ENCODE measurements at places on chromosomes 1 and 21.
A peak's percentile ranks its signal among the peaks of the same experiment; 100 is the strongest.

DNA sequence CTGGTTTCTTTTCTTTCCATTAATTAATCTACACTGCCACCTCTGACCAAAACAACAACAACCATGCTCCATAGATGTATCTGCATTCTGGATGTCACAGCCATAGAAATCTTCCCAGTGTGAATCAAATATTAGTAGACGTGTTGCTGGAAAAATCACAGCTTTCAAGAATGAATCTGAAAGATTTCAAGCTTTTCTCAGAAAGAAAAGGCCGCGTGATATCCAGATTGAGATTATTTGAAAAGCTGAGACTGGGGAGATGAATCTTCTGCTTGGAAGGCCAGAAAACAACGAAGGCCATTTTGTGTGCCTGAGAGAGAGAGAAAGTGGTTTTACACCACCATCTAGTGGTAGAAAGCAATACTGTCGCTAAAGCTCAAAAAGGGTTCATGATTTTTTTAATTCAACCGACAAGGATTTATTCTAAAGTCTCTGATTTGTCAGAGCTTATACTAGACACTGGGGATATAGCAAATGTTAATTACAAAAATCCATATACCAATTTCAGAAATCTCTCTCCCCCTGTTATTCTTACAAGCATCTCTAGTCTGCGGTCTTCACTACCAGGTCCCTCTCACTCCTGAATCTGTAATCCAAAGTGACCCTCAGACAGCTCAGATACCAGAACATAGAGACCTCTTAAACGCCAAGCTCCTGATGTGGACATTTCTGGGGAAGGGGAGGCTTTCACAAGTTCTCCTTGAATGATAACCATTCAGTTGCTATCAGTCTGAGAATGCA, 87.5 kb upstream of the SGIP1 start:
- DNase-seq: peak; percentile 75

- DNase-seq: no peak
These were observed 22.1 kb upstream of the IL10 start for GRCh38 chr1:206794294-206794908.

- peak; percentile 52 for DNase-seq
These were observed at the start of gene GOLT1A for GRCh38 chr1:204213668-204214662. Gene GOLT1A, minus strand, starts transcription at chr1:204213988. Its CDS starts 82 bp downstream, at chr1:204213906.

- no peak for DNase-seq
These were observed 11.4 kb downstream of the MROH7 start for GRCh38 chr1:54653036-54653435.

GRCh38 chr1:43538143-43538487, 7.4 kb downstream of the PTPRF start:
- no peak for DNase-seq

DNA sequence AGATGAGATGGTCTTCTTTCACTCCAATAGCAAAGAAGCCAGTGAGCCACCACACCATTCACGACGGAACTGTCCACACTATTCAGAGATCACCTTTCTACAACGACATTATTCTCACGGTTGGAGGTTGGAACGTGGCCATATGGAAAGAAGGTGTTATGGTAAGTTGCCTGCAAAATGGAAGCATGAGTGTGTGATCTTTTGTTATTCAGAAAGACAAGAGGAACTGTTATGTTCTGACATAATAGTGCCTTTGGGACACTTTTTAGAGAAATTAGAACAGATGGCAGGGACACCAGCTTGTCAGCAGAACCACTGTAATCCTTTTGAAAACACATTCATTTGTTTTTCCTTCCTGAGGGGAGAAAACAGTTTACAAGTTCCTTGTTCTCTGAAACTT, 75.8 kb upstream of the MCOLN3 start:
- no peak for DNase-seq

DNA sequence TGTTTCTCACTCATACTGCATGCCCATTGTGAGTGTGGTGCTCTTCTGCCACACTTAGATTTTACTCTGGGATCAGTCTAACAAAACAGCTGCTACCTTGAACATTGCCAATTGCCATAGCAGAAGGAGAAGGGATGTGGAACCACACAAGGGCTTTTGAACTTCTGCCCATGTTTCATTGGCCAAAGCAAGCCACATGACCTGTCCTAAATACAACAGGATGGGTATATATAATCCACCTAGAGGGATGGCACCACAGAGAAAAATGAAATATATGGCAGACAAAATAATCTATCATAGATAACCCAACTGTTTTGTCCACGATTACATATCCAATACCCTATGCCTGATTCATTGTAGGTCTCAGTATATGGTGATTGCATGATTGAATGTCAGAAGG, 26.3 kb downstream of the PDE4B start:
- DNase-seq: no peak
